ENCODE measurements at places on chromosomes 12 and 14.

DNA sequence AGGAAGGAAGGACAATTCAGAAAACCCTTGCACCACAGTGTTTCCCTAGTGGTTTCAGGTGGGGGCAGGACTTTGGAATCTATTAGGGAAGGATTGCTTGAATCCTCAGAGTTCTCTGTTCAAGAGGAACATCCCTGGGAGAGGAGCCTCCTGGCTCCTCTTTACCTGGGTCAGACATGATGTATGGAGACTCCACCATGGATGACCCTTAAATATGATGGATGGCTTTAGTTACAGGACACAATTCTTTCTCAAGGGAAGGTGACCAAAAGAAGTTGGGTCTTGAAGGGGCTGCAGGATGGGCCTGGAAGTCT, 396.6 kb downstream of the NRXN3 start:
- DNase-seq, result no peak

GRCh38 chr14:43359317-43359716, 1147.8 kb downstream of the FSCB start:
- no peak for DNase-seq

DNA sequence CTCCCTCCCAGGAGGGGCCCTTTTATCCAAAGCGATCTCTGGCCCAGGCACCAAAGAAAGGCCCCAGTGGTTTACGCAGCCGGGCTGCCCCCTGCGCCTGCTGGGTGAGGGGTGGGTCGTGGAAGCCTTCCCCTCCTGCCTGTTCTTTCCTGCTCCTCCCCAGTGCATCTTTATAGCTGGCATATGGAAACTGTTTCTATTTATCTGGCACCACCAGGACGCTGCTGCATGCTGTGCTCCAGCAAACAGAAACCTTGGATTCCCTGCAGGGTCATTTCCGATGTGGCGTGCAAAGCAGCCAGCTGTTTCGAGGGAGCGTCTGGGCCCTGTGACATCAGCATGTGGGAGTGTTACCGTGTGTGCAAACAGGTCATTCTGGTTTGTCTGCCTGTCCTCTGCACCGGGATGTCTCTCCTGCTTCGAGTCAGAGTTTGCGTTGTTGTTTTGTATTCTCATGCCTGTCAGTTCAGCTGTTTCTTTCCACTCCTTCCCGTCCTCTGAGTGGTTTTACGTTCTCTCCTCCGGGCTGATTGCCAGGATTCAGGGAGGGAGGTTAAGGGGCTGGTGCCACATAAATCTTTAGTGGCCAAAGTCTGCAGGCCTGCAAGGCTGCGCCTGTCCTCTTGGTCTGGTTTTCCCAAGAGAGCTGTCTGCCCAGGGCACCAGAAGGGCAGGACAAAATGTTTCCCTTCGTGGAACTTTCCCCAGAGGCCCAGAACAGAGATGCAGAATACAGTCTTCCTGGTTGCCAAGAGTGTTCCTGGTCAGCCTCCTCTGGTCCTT, 24.6 kb downstream of the TPCN1 start:
- DNase-seq, result no peak

DNA sequence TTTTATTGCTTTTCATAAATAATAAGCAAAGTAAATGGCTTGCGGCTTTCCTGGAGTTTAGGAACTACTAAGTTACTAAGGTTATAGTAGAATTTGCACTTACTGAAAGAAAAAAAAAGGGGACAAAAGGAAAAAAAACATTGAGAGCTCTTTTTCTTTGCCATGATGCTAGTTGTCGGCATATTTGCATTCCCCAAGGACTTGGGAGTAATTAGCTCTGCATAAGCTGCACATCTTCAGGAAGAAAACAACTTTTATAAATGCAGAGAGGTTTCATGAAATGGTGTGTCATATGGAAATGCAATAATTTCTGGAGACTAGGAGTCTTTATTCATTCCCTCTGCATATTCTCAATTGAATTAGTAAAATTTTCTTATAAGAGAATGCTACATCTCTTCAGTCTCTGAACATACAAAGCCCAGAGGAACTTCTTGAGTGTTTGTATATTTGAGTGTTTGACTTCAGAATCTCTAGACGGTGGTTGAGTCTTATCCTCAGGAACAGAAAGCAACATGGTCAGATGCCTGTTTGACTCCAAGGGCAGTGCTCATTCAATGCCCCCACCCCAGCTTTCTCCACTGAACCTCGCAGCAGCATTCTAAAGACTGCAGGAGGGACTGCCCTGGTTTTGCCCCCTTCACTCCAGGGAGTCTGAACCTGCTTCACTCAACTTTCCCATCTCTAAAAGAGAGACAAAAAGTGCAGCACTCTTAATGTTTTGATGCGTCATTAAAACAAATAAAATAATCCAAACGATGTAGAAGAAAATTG, 158.9 kb upstream of the EEA1 start:
- DNase-seq, result no peak

DNA sequence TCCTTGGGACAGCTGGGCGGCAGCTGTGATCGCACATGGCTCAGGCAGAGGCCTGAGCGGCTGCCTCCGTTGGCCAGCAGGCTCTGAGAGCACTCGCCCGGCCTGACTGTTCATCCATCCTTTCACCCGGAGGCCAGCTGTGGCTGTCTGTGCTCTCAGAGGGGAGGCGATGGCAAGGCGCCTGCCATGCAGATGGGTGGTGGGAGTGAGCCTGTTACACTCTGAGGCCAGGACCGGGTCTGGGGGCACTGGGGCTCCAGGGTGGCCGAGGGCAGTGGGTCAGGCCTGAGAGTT, 292.3 kb downstream of the TMEM121 start:
- DNase-seq, result no peak

- DNase-seq, result no peak
These were observed 106.0 kb upstream of the FAR2 start for GRCh38 chr12:29043069-29043468.

- DNase-seq, result no peak
These were observed 334.9 kb upstream of the DIO2 start for GRCh38 chr14:80545935-80546854.

DNA sequence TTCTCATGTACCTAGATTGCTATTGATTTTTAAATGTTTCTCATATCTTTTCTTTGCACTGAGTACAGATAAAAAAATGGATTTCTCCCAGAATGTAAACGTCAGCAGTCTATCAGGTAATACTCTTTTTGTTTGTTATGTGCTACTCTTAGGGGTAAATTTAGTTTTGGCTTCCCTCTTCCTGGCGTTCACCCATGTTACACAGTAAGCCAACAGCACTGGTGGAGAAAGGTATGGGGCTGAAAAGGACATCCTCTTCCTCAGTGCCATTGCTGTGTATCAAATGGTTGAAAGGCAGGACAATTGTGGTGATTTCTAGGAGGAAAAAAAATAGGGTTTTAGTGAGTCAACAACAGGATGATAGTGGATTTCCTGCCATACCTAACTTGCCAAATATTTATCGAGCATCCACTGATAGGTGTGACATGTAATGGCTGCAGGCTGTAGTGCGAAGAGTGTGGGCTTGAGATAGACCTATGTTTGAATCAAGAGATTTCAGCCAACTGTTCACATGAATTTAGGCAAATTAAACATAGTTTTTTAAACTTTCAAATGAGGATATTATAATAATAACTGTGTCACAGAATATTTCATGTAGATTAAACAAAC, 7.5 kb downstream of the KLRF2 start:
- DNase-seq, result no peak

DNA sequence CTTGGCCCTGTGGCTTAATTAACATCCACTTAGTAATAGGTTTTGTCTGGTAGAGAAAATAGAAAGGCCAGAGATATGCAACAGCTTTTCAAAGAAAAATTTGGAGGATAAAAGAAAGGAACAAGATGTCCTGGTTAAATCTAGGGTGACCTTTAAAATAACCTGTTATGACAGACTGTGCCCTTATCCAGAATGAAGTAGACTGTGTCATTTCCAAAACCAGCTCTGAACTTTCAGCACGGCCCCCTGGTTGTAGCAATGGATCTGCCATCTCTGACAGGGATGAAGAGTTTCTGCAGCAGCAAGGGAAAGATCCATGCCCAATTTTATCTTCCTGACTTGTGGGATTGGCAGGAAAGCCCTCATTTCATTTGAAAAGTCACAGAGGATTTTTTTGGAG, 5.1 kb downstream of the PLEKHG7 start:
- DNase-seq, result no peak

DNA sequence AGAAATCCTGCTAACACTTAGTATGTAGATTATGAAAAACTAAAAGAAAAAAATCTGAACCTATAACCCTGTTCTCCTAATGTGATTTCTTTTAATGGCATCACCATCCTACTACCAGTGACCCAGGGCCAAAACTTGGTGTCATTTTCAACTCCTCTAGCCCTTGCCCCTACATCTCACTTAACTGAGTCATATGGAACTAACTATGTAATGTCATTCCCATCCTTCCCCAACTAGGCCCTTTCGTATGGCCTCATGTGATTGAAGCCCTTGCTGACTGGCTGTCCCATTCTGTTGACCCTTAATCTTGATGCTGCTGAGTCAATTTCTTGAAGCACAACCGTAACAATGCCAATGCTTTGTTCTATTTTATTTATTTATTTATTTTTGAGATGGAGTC, 7.6 kb downstream of the DMAC2L start:
- no peak for DNase-seq

GRCh38 chr12:80175307-80175930, 76.1 kb downstream of the OTOGL start:
- DNase-seq, result no peak

- DNase-seq, result no peak
These were observed 1.9 kb upstream of the KRT85 start for GRCh38 chr12:52369211-52369610.

- DNase-seq, result no peak
These were observed 377.0 kb downstream of the NPAS3 start for GRCh38 chr14:33315721-33316120.

- no peak for DNase-seq
These were observed 46.8 kb downstream of the TMEM30B start for GRCh38 chr14:61234215-61234916.

DNA sequence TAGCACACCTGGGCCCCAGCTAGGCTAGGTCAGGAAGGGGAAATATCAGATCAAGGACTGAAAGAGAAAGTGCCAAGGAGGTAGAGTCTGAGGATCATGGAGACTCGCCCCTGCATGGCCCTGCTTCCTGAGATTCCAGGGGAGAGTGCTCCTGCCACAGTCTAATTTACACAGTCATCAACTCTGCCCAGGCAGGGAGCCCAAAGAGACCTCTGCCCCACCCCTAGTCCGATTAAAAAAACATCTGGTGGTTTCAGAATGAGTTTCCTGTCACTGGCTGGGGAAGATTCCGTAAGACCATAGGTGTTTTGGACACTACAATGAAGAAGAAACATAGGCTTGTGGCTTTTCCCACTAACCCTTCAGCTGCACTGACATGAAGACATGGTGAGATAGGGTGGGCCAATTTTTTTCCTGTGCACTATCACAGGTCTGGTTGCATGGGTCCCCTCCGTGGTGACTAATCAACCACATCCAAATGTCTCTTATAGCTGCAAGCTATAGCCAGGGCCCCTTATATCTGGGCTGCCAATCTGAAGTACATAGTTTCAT, 31.5 kb upstream of the GZMB start:
- no peak for DNase-seq

- no peak for DNase-seq
These were observed 61.7 kb upstream of the NUDT4 start for GRCh38 chr12:93315907-93316622.

DNA sequence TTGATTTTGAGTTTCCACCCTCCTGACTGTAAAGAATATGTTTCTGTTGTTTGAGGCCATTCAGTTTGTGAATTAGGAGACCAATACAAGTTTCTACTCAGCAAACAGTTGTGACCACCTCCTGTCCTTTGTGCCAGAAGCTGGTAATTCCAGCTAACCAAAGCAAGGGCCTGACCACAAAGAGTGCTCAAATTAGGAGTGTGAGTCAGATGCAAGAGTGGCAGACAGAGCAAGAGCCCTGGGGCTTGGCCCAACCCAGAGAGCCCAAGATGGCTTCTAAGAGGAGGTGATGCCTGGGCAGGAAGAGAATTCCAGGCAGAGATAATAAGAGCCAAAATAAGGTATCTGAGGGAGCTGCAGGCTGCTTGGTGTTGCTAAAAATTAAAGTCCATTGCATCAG, 77.7 kb upstream of the C14orf132 start:
- no peak for DNase-seq

GRCh38 chr14:65536781-65537423, 124.4 kb downstream of the FUT8 start:
- no peak for DNase-seq

- no peak for DNase-seq
These were observed 240.8 kb upstream of the TMPO start for GRCh38 chr12:98274430-98275130.

DNA sequence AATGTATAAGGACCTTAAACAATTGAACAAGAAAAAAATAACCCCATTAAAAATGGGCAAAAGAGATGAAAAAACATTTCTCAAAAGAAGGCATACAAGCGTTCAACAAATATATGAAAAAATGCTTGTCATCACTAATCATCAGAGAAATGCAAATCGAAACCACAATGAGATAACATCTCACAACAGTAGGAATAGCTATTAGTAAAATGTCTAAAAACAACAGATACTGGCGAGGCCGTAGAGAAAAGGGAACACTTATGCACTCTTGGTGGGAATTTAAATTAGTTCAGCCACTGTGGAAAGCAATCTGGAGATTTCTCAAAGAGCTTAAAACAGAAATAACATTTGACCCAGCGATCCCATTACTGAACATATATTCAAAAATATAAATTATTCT, 769.8 kb upstream of the MGAT4C start:
- DNase-seq, result no peak

GRCh38 chr12:14403711-14404196, 38.3 kb downstream of the ATF7IP start:
- DNase-seq, result no peak

- DNase-seq, result no peak
These were observed 39.6 kb downstream of the CCDC85C start for GRCh38 chr14:99564256-99564925.
